Stimulated activated CD4-positive, alpha-beta T cell treated with anti-CD3 and anti-CD28 coated beads, Interleukin-2, amount 100 ng/mL, for 24 hours (primary cell): ENCODE measurements at places on chromosomes 7 and 10.

GRCh38 chr7:100613412-100614175, 1.3 kb downstream of the MOSPD3 start:
- DNase-seq = no peak

DNA sequence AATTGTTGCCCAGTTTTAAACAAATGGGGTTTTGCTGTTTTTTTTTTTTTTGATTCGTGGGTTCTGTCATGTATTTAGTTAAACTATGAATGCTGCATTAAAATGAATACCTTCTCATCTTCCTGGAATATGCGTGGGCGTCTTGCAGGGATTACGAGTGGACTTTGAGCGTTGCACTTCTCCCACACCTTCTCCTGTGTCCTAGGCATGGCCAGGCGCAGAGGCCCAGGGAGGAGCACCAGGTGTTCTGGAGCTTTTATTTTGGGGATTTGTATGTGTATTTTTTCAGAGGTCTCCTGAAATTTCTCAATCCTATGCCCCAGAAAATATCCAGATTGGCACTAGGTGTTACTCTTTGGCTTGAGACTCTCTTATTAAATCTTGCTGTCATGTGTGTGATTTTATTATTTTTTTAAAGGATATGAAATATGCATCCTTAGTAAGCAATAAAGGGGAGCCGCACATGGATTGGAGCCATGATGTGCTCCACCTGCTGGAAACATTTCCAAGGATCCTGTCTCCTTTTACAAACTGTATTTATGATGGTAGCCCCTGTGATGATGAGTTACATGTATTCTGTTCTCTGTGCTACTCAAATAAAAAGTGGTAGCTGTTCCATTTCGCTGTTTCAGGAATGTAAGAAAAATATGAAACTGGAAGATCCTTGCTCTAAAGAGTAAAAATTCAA, 482.2 kb upstream of the KLF6 start:
- no peak for DNase-seq

DNA sequence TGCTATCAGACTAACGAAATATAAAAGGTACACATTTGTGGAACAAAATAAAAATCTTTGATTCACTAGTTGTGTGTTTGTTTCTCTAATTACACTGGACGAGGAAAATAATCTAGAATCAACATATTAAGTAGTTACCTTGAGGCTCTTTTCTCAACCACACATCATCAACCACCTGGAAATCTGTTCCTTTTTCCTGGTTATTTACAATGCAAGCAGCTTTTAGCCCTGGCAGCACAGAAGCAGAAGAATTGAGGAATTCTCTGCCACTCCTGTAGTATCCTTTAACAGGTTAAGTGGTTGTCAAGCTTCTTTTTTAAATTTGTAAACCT, 23.7 kb downstream of the NUP42 start:
- no peak for DNase-seq

GRCh38 chr10:6141296-6142151, 52.7 kb downstream of the RBM17 start:
- DNase-seq = peak; percentile 54

DNA sequence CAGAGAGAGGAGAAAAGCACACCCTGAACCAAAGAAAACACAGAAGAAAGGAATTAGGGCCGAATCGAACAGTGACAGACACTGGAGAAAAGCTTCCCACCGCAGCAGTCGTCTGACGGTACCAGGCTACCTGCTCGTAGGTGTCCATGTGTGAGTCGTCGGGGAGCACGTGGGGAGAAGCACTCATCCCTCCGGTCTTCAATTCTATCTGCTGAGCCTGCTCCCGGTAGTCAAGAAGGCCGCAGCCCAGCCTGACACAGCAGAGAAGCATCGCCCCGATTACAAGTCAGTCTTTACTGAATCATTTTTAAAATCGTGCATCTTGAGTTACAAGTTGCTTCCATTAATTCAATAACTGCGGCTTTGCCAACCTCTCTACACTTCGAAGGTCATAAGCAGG, 24.5 kb downstream of the PITRM1 start:
- no peak for DNase-seq

DNA sequence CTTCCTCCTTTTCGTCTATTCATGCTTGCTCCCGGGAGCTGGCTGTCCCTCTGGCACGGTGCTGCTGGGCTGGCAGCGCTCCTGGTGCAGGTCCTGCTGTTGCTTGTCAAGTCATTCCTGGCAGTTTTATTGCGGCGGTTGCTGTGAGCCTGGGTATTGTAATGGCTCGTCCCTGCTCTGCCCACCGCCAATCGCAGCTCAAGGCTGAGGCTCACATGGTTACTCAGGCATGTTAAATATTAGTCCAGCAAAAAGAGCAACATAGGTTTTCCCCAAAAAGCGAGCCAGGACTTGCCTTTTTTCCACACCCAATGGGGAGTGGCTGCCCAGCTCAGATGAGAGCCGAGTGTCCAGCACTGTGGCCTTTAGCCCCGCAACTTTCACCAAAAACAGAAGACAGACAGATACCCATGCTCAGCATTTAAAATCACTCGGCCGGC, 492.9 kb upstream of the FOXK1 start:
- DNase-seq = no peak

GRCh38 chr10:83469728-83470331, 669.5 kb upstream of the GHITM start:
- no peak for DNase-seq

- no peak for DNase-seq
Observed at GRCh38 chr10:24907956-24908355, 44.5 kb downstream of the PRTFDC1 start.

DNA sequence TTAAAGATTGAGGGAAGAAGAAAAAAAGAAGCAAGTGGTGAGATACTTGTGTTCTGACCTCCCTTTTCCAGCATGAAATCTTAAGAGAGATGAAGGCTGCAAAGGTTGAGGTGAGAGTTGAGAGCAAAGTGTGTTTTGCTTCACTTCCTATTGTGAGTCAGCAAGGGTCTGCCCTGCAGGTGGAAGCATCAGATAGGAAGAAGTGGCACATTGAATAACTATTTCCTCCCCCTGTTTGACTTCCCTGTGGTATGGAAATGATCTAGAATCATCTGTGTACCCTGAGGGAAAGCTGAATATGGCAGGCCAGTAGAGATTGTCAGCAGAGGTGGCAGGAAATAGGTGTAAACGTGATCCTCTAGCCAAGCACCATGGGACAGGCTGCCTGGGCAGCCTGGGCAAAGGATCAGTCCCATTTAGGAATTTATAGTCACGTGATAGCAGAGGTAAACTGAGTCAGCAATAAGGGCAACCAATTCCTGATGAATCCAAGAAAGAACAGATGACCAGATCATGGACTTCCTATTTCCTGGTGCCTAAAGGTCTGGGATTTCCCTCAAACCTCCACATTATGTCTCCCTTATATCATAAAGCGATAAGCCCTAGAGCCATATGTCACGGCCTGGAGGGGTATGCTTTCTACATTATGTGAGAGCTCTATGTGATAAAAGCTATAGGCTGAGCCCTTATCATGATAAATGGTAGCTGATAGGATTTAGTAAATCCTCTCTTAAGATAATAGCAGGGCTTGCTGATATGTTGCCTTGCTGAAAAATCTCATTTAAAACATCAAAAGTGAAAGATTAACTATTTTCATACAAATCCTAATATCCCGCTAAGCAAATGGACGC, 287.0 kb downstream of the MDFIC start:
- DNase-seq = no peak

GRCh38 chr10:59037506-59037905, 138.9 kb upstream of the PHYHIPL start:
- DNase-seq = no peak

DNA sequence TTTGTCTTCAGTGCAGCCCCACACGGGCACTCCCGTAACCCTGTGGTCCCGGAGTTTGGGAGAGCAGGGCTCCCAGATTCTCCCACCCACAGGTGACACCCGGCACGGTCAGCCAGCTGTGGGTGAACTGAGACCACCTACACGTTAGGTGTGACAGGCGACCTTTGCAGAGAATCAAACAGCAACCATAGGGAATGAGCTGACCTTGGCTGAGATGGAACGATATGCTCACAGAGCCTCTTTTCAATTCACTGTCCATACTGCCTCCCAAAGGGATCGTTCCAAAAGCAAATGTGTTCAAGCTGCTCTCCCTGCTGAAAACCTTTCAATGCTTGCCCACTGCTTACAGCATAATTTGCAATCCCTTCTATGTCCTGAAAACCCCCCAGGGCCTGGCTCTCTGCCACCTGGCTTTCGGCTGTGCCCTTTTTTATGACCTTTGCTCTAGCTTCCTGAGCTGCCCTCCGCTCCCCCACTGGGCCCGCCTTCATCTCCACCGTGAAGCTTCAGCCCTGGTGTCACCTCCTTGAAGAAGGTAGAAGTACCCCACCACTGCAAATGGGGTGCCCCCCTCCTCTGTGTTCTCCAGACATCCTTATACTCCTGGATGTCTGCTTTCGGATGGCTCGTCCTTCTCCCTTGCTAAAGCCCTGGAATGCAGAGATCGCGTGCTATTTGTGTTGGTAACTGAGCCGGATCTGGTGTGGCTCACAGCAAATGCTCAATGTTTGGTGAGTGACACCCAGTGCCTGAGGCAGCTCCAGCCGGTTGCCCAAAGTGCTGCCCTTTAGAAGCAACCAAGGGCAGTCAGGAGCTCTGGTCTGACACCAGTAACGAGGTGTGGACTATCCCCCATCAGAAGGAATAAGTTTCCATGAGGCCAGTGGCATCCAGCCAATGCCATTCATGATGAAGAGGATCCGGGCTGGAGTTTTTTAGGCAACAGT, 90.4 kb downstream of the KIAA1549 start:
- no peak for DNase-seq

DNA sequence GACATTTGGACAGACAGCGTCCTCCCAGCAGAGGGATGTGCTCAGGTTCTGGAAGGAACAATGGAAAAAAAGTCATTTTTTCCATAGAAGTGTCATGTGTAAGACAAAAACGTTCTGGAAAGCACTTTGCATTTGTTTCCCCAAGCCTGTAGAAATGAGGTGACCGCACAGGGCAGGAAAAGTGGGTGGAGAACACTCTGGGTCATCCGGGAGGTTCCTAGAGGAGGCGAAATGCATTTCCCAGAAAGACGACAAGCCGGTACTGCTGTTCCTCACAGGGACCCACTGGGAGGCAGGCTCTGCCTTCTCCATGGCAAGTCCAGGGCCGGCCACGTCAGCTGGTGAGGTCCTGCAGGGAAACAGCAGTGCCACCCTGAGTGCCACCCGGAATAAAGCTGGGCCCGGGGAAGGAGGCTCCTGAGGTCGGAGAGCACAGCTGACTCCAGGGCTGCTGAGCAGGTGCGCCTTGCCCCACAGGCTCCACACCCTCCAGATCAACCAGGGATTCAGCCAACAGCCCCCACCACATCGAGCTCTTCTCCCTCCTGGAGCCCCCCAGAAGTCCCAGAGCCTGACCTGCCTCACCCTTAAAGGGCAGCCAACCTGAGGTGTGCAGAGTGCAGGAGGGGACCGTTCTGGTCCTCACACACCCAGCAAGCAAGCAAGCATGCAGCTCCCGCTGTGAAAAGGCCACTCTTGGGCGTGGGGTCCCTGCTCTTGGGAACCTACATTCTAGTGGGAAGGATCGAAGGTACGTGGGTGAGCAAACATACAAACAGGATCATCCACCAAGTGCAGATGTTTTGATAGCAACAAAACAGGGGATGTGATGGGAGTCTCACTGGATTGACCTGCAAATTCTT, 28.8 kb upstream of the INPP5A start:
- no peak for DNase-seq

GRCh38 chr7:101563943-101564777, 64.9 kb downstream of the MYL10 start:
- no peak for DNase-seq

- no peak for DNase-seq
Observed at GRCh38 chr7:46173476-46174195, 252.6 kb upstream of the IGFBP3 start.

- peak; percentile 39 for DNase-seq
Observed at GRCh38 chr7:28926871-28927597, 31.1 kb downstream of the TRIL start.

DNA sequence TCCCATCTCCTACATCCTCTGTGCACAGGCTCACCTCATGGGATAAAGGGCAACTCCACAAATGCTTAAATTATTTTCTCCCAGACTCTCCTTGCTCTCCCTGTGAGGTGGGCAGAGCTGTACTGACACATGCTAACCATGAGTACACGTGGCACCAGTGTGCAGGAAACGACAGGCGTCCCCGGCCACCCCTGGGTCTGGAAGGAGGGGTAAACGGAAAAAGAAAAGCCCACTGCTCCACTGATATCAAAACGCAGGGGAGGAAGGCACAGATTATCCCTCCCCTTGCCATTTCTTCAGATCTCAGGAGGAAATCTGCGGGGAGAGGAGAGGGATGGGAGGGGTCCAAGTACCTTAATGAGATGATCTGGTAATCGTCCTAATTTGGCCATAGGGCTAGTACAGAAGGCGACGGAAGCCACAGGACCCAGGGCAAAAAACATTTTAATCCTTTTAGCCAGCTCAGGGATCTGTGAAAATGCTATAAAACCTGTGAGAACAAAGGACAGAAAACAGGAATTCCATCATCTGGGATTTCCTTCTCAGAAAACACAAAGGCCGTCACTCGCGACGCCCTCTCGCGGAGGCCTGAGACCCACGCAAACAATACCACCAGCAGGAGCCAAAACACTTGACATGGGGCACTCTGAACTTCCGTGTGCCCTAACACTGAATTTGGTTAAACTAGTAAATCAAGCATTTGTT, 17.8 kb upstream of the CH25H start:
- no peak for DNase-seq

DNA sequence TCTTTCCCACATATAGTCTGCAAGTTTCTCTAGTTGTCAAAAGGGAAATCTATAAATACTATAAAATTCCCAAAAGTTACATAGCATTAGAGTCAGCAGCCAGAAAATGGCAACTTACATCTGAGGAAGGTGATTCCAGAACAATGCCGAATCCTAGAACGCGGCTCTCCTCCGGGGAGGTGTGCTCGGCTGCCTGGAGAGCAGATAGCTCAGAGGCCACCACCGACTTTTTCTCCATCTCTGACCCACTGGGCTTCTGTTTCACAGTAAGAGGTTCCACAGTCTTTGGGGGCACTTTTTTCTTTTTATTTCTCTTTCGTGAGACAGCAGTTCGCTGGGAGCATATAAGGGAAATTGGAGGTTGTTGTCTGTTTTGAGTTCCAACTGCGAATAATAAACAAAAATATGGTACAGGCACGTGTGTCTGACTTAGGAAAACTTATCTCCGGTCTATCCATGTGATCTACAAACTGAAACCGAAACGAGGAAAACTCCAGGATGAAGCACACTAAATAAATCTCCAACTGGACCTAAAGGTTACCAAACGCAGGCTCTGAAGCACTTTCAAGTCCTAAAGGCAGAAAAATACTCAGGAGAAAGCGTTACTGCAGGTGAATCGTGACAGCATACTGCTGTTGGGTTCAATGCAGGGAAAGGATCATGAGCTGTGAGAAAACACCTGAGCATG, 36.2 kb downstream of the BEND7 start:
- DNase-seq = no peak

- DNase-seq = no peak
Observed at GRCh38 chr10:59138052-59138451, 38.4 kb upstream of the PHYHIPL start.

DNA sequence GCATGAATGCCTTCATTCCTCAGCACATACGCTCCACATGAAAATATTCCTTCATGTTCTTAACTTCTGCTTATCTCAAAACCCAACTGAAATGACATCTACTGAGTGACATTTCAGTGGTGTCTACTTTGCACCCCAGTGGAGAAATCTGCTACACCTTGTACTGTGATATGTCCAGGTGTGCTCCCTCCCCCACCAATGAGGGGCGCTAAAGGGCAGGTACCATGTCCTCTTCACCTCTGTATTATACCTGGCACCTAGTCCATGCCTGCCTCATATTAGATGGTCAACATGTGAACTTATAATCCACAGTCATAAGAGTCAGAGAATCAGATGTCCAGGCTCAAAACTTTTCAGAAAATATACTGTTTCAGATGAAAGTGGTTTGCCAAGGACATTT, 2.1 kb downstream of the PAXIP1 start:
- no peak for DNase-seq
